Iris pigment epithelial cell (primary cell): ENCODE measurements at places on chromosomes 11 and 22.
A peak's percentile ranks its signal among the peaks of the same experiment; 100 is the strongest.

- DNase-seq = no peak
Measured at GRCh38 chr11:106322106-106322505, 244.6 kb downstream of the AASDHPPT start.

- DNase-seq = no peak
Measured at GRCh38 chr22:45877651-45878050, 99.3 kb downstream of the WNT7B start.

GRCh38 chr22:27801616-27802345 lies at the start of gene MN1:
TSS of gene MN1 (minus strand) at chr22:27801756. CDS start at chr22:27800543, 1,213 bp downstream.
- DNase-seq = peak; percentile 55

DNA sequence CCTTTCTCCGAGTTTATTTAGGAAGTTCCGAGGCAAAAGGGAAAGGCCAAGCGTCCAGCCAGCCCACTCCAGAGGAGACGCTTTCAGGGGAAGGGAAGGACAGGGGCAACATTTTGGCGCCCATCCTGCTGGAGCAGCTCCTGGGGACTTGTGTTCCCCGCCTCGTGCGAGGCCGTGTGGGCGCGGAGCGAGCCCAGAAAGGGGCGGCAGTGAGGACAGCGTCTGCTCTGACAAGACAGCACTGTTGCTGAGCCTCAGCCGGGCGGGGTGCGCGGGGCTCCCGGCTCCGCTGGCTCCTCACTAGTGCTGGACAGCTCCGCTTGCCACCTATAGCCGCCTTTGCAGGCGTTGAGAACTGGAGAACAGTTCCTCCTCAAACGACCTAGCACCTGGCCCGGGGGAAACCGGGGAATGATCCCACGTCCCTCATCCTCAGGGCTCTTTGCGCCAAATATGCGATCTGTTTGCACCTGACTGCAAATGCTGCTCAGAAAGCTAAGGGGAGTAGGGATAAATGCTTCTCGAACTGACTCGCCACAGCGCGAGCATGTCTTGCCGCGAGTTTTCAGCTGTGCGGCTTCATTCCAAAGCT lies 722 bp upstream of the GUCY1A2 start:
- DNase-seq = peak; percentile 83

DNA sequence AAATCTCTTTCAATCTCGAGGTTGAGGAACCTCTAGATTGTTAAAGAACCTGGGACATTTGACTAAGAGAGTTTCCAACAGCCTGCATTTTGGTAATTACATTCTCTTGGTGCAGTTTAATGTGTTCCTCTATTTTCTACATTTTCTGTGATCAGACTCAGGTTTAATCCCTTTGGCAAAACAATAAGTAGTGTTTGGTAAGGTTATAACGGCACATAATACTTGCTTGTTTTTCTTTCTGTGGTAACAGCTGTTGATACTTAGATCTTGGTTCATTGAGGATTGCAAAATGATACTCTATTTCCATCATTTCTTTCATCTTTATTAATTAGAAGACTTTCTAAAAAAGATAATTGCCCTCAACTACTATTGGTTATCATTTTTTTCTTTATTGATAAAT lies 271.3 kb downstream of the SBF2 start:
- DNase-seq = peak; percentile 57

- no peak for DNase-seq
Measured at GRCh38 chr22:23720855-23721254, 30.0 kb downstream of the RGL4 start.

DNA sequence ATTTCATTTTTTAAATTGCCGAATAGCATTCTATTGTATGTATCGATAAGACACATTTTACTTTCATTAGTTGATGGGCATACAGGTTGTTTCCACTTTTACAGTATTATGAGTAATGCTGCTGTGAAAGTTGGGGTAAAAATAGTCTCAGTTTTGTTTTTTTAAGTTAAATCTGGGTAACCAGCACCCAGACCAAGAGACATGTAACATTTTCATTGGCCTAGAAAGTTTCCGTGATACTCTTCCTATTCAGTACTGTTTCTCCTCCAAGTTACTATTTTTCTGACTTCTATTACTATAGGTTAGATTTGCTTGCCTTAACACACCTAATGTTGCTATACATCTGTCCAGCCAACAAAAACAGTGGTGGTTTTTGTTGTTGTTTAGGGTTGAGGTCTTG lies 12.3 kb downstream of the IPO7 start:
- DNase-seq = no peak

GRCh38 chr11:65593518-65594414 lies 1.8 kb downstream of the KCNK7 start:
- no peak for DNase-seq

- no peak for DNase-seq
Measured at GRCh38 chr11:95435628-95436353, 204.8 kb upstream of the SESN3 start.

GRCh38 chr11:877565-877964 lies 33.0 kb downstream of the CHID1 start:
- DNase-seq = no peak

GRCh38 chr22:23827351-23827995 lies 11.3 kb downstream of the DERL3 start:
- no peak for DNase-seq

- no peak for DNase-seq
Measured at GRCh38 chr11:126088999-126089398, 26.3 kb upstream of the CDON start.

- peak; percentile 64 for DNase-seq
Measured at GRCh38 chr11:13663631-13664071, 4.8 kb upstream of the FAR1 start.

- no peak for DNase-seq
Measured at GRCh38 chr11:16149476-16149875, 206.9 kb downstream of the SOX6 start.

DNA sequence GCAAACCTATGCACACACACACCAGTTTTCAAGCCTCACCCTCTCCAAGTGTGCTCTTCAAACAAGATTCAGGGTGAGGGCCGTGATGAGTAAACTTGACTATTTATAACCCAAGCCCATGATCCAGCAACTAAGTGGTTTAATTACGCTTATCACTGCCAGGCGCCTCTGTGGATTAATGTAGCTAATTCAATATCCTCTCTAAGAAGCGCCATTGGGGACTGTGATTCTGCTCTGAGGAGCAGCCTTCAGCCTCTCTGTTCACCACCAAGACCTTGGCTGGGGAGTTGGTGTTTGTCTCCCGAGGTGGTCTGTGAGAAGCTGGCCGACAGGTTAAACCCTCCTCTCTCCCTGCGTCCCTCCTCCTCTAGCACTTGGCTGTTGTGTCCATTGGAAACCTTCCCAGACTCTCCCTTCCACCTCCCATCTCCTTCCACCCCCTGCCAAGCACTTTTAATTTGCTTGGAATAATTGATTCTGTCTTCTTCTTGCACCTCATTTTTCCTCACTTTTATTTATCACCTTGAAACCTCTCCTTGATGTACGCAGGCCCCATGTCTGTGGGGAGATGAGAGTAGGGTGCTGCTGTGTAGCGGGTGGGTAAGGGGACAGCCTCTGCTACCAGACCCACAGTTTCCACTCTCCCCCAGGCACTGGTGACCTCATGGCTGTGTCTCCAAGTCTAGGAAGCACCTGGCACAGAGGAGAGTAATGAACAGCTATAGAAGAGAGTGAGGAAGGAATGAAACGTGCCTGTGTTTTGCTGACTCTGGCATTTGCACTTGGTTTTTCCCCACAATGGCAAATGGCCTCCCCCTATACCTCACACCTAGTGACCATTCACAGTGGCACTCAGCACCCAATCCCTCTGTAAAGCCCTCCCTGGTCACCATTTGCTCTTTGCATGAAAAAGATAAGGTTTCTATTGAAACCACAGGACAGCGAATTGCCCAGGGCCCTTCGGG lies 236.6 kb downstream of the GRIK4 start:
- no peak for DNase-seq

- no peak for DNase-seq
Measured at GRCh38 chr22:37760152-37760551, 47.6 kb upstream of the GCAT start.

DNA sequence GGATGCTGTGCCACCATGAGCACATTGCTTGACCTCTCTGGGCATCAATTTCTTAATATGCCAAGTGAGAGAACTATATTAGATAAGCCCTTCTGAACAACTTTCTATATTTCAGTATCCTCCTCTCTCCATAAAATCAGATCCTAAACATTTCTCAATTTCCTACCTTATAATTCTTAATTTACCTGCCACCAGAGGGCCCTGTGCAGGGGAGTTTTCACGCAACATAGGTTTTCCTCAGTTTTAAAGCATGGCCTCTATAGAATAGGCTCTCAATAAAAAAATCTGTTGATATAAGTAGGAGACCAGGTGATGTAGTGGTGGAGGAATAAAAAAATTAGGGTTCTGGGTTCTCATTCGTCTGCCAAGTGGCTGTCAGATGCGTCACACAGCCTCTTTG lies 83.7 kb upstream of the DBX1 start:
- DNase-seq = no peak

DNA sequence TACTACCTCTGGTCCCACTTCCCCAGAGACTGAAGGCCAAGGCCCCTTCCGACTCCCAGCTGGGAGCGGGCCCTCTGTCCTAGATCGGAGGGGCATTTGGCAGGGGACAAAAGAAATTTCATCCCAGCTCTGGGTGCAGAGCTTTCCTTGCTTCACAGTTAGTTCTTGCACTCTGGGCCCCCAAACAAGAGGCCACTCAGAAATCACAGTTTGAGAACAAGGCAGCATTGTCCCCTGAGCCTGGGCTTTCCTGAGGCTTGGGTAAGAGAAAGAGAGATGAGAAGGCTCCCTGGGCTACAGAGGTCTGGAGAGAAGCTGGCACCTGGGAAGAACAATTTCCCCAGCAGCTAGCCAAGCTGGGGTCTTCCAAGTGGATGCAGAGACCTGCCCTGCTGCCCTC lies 71.8 kb upstream of the NCAM1 start:
- DNase-seq = no peak

DNA sequence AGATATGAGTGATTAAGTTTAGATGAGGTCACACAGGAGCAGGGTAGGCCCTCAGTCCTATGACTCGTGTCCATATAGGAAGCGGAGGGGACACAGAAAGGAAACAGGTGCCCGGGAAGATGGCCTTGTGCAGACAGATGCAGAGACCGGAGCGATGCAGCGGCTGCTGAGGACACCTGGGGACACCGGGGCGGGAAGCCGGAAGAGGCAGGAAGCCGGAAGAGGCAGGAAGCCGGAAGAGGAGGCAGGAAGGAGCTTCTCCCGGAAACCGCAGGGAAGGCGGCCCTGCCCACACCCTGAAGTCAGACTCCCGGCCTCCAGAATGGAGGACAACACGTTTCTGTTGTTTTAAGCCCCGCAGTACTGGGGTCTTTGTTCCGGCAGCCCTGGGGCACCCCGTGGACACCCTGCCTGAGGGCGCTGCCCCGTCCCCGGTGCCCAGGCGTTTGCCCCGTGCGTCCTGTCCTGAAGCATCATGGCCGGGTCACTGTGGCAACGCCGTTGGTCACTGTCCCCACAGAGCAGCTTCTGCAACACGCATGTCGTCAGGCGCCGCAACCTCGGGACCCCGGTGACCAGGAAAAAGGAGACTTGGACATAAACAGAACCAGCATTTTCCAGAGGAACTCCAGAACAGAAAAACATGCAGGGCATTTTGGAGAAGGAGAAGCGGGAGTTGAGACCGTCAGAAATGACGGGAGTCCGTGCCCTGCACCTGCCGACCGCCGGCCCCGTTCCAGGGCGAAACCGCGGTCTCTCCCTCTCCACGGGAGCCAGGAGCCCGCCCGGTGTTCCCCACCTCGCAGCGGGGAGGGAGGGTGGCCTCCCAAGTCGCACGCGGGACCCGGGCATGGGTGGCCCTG lies 103.4 kb downstream of the BRD1 start:
- DNase-seq = no peak

GRCh38 chr11:29562183-29562582 lies 454.6 kb downstream of the KCNA4 start:
- DNase-seq = no peak

GRCh38 chr11:85712953-85713352 lies 27.0 kb upstream of the CCDC89 start:
- DNase-seq = no peak

- DNase-seq = no peak
Measured at GRCh38 chr11:73320763-73321603, 12.9 kb downstream of the ARHGEF17 start.

- peak; percentile 98 for DNase-seq
Measured at GRCh38 chr11:12287374-12288211, 89.8 kb upstream of the PARVA start.

- peak; percentile 26 for DNase-seq
Measured at GRCh38 chr11:126229858-126230540, 18.4 kb downstream of the FAM118B start.

- no peak for DNase-seq
Measured at GRCh38 chr22:46115388-46115678, 35.0 kb upstream of the PPARA start.

DNA sequence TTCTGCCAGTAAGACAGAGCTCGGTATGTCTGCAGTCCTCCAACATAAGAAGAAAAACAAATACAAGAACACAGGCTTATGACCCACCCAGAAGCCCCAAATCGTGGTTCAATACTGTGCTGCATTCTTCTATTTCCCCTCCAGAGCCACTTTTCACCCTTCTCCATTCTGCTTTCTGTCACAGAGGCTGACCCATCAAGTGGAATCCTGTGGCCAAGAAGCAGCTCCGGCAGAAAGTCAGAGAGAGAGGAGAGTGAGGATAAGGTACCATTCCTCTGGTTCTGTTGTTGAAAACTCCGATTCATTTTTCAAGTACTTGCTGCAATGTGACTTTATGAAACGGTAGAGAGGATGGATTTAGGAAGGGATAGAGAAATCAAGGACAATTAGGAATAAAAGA lies 30.4 kb downstream of the PGM2L1 start:
- no peak for DNase-seq

GRCh38 chr11:119447664-119448242 lies 24.8 kb upstream of the THY1 start:
- no peak for DNase-seq

GRCh38 chr11:47509077-47509536 lies 43.8 kb downstream of the CELF1 start:
- DNase-seq = no peak

GRCh38 chr11:14300661-14301304 lies 58.2 kb downstream of the RRAS2 start:
- DNase-seq = peak; percentile 80

- no peak for DNase-seq
Measured at GRCh38 chr22:38845004-38845740, 1.3 kb upstream of the NPTXR start.

DNA sequence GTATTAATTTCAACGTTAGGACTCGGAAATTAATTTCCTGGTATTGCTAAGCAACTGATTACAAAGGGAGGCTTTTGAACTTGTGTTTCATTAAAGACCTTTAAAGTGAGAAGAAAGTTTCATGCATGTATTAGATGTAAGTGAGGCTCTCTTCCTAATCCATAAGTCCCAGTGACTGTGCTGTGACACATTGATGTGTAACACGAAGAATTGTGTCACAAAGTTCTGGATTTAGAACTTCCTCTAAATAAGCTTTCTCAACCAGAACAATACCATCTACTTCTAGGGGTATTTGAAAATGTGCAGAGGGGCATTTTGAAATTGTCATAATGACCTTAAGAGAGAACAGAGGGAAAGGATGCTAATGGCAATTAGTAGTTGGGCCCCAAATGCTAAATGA lies 14.4 kb downstream of the DCUN1D5 start:
- DNase-seq = no peak

DNA sequence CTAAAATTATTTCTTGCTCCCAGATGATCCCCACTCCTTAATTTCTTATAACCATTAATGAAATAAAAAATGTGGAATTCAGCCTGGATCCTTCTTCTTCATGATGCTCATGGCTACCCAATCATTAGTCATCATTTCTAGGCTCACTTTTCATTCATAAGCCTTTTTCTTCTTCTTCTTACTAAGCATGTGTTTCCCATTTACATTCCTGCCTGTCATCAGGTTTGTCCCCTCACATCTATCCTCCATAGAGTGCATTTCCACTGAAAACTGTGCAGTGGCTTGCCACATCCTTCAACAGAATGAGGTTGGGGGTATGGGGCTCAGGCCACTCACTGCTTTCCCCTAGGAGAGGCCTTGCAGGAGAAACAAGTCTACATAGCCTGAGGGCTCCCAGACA lies 35.8 kb upstream of the NTM start:
- DNase-seq = no peak
